ENCODE measurements at places on chromosomes 7 and 10.

- no peak for DNase-seq
Measured at GRCh38 chr7:101635484-101635883, 6.4 kb upstream of the MYL10 start.

GRCh38 chr10:116487522-116488430 is 58.0 kb upstream of the PNLIP start:
- DNase-seq = no peak

- DNase-seq = no peak
Measured at GRCh38 chr7:91846436-91846835, 34.1 kb downstream of the MTERF1 start.

- DNase-seq = peak; percentile 25
Measured at GRCh38 chr7:150415161-150416153, 35.0 kb upstream of the GIMAP8 start.

DNA sequence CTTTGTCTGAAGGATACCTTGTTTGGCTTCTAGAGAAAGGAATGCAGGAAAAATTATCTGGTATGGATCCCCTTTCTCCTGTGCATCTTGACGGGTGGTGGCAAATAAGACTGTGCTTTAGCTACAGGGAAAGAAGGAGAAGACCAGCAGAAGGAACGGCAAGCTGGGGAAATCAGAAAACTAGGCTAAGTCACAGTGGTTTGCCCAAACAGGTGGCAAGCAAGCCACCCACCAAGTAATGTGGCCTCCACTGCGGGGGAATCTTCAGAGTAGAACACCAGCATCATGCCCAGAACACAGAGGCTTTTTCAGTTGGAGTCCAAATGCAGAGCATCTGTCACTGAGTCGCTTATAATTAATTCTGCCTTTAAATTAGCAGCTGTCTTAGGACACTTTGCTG is 282.8 kb downstream of the PHF14 start:
- no peak for DNase-seq

DNA sequence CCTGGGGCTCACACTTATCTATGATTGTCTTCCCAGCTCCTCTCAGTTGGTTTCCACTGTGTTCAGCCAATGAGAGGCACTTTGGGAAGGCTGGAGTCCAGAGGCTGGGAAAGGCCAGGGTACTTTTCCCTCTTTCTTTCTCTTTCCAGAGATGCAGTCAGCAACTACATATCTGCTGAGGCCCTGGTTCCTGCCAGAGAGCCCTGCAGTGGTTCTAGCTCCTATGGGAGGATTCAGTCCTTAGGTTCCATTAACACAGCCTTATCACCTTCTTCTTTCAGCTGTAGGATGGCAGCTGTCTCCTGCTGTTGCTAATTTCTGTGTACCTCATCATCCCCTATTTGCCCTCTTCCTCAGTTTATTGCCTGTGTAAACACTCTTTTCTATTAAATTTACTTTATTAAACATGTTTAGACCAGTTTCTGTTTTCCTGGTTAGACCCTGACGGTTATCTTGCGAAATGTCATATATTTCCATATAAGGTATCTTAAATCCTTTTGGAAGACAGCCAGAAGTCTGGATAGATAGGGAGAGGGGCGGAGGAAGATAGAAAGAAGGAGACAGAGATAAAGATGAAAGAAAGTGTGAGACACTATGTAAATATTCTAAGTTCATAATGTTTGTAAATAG is 100.3 kb downstream of the HGF start:
- no peak for DNase-seq

DNA sequence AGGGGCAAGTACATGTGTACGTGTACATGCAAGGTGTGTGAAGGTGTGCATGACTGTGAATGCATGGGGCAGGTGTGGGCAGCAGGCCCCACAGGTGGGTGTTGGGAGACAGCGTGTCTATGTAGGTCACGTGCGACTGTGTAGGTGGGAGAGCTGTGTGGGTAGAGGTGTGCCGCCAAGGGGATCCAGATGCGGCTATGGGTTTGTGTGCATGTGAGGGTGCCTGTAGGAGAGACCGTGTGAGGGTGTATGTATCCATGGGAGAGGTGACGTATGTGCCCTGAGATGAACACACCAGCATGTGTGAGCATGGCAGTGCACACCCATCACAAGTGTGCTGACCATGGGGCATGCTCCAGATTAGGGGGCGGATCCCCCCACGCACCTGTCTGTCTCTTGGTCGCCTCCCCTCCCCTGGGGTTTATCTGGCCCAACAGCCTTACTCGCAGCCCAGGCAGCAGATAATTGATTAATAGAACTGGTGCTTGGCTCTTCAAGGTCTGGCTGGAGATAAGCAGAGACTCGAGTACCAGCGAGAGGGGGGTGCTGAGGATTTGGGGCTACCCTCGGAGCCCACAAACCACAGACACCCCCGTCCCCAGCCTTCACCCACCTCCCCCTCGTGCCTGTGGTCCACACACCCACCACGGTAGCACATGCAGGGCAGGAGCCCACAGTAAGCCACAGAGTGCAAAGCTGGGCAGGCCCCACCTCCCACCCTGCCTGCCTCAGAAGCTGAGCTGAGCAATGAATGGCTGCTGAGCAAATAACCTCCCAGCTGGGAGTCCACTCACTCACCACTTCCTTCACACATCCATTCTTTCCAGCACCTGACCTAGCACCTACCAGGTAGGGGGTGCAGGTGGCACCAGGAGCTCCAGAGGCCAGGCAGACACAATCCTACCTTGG is 41.4 kb upstream of the ZMIZ1 start:
- no peak for DNase-seq

DNA sequence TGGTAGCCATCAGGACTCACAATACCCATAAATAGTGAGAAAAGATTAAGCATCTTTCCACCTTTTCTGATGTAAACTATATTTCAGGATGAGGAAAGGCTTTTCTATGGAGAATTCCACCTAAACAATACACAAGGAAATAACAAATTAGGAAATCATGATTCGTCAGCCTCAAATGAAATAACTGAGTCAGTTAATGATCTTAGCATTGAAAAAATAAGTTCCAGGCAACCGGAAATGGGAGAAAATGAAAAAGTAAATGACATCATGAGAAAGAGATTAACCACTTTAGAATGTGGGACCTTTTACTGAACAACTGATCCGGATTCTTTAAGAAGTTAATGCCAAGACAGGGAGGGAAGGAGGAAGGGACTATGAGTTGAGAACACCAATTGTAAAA is 742.3 kb downstream of the TNS3 start:
- DNase-seq = no peak

GRCh38 chr10:38025283-38025682 is 14.8 kb downstream of the ZNF33A start:
- DNase-seq = no peak

- no peak for DNase-seq
Measured at GRCh38 chr7:69967689-69968450, 369.6 kb downstream of the AUTS2 start.

- DNase-seq = no peak
Measured at GRCh38 chr7:91182819-91183764, 81.1 kb upstream of the FZD1 start.

DNA sequence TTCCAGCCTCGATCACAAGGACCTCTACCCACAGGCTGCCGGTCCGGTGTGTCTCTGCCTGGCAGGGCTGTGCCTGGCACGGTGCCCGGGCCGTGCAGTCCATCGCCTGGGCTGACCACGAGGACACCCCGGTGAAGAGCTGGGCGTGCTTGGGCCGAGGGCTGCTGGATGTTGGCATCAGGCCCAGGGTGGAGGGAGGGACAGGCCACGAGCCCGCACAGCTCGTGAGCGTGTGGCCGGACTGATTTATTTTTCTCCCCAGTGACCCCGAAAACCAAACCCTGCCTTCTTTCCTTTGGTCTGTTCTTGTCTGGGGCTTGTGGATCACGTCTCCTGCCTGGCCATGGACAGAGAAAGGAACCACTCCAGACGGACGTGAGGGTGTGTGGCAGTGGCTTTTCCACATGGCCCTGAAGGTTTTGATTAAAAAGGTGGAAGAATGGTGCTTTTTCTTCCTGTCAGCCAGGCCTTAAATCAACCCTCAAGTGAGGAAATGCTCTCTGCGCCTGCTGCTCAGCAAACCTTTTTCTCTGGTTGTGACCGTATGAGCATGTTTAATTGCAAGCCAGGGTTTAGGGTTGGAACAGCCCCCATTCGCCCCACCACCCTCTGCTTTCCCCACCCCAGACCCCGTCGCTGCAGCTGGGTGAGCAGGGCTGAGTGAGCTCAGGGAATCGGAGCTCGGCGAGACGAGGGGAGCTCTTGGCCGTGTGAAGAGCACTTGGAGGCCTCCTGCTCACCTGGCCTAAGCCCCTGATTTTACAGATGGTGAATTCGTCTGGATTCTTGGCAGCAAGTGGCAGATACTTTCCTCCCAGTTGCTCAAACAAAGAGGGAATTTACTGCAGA is 130.1 kb downstream of the RGS10 start:
- DNase-seq = no peak

DNA sequence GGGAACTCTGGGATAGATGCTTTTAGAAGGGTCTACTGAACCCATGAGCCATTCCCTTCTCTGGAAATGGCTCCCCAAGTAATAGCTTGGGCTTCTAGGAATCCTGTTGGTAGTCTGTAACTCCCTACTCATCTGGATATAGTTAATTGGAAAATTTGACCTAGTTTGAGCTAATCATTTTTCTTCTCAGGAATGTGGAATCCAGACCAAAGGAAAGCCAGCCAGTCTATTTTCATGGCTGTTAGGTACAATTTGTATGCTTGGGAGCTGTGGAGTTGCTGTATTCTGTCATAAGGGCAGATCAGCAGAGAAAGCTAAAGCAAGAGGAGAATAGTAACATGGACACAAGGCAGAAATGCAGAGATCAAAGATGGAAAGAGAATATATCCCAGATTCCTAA is 71.6 kb upstream of the C1GALT1 start:
- no peak for DNase-seq

DNA sequence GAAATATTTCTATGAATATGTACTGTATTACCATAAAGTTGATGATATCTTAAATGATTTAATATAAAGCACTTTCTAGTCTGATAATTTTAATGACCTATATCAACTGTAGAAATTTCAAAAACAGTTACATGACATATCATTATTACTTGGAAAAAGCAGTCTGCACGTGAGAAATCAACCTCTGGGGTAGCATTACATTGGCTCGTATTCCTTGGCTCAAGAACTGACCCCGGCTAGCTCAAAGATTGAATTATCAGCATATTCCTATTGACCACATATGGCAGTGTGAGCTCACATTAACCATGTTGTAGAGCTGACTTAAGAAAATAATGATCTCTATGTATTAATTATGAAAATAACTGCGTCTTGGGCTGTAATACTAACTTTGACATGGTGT is 139.3 kb downstream of the PTN start:
- no peak for DNase-seq

GRCh38 chr7:132654150-132654549 is 77.9 kb upstream of the PLXNA4 start:
- no peak for DNase-seq

GRCh38 chr10:119734396-119735332 is 8.8 kb downstream of the INPP5F start:
- no peak for DNase-seq

DNA sequence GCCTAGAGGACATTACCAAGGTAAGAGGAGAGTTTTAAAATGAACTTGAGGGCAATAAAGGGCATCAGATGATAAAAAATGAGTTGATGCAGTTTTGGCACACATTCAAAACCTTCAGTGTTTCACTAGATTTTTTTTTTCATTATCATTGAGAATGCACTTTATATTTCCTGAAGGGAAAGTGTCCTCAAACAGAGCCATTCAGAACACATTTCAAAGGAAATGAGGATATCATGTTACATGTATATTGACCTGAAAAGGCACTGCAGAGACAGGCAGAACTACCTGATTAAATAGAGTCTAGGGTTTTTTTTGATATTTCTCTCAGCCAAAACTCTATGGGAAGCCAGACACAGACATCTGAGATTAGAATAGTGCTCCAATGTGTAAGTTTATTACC is 454.0 kb downstream of the NEBL start:
- DNase-seq = no peak

DNA sequence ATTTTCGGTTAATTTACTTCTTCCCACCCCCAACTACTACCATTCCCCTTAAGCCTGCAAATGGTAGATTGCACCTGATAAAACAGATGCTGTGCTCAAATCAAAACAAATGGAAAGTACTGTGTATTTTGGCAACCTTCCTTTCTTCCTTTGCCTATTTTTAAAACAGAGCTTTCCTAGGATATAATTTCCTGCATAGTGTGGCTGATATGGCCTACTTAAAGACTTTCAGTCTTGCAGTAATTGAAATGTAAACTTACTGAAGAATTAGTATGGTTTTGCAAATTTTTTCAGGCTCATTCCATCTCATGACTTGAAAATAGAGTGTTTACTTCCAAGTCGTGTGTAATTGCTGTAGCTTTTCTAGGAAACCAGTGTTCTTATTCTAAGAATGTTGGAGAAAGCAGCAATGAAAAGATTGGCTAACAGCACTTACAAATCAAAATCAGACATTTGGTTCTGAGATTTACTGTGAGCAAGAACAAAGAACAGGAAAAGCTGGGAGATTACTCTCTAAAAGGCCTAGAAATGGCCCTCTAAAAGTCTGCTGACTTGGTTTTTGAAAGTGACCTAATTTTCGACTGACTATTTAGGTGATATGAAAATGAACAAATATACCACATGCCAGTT is 52.0 kb downstream of the REEP3 start:
- DNase-seq = no peak

DNA sequence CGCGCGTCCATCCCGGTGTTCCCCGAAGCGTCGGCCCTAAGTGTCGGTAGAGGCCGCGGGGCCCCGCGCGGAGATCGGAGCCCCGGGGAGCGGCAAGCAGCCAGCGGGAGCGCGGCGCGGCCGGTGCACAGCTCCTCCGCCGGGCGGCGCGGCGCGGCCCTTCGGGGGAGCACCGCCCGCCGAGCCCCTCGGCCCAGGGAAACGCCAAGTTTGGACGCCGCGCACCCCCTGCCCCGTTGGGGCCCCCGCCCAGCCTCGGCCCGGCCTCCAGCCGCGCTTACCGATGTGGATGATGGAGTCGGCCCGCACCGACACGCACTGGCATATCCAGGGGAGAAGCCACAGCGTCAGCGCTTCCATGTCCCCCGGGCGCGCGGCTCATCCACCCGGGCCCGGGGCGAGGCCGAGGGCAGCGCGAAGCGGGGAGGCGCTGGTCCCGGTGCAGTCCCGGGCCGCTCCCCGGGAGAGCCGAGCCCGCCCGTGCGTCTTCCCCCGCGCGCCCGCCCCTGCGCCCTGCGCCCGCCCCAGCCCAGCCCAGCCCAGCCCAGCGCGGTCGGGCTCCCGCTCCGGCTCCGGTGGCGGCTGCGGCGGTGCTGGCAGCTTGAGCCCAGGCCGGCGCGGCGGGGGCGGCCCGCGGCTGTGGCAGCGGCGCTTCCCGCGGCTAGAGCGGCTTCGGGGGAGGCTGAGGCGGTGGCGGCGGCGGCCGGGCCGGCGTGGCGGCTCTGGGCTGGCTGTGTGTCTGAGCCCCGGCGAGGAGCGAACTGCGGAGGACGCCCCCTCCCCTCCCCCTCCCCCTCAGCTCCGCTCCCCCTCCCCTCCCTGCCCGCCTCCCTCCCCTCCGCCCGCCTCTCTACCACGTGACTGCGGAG is at the start of gene GRID1:
Gene GRID1 (minus strand): TSS at position 763 of the 869 bp plus-strand sequence.
- DNase-seq = peak; percentile 82

DNA sequence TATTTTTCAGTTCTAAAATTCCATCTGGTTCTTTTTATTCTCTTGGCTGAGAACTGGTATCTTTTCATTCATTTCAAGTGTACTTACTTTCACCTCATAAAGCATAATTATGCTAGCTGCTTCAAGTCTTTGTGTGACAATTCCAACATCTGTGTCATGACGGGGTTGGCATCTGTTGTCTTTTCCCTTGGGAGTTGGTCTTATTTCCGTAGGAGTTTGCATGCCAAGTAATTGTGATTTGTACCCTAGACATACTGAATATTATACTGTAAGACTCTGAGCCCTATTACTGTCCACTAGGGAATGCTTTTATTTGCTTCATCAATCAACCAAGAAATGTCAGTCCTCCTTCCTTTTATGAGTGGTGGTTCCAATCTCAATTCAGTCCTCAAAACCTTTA is 24.6 kb upstream of the HUS1 start:
- DNase-seq = no peak

All from ecto neural progenitor cell (in vitro differentiated cells).